ENCODE measurements at places on chromosomes 1 and 21. TPM values are rescaled to one million over a fixed set of nuclear protein-coding genes. Genes with fewer than 3 reads are reported as not detected.
A peak's percentile ranks its signal among the peaks of the same experiment; 100 is the strongest.

Gene RIPPLY3
- not detected for total RNA-seq

Gene NR5A2
- 37.1 TPM for total RNA-seq

Gene KRTAP15-1
- not detected for total RNA-seq

Gene PROK1
- total RNA-seq, result not detected

Gene S1PR1
- total RNA-seq, result 3.0 TPM

GRCh38 chr1:99655376-99655775 lies 9.5 kb downstream of the PALMD start:
- no peak for DNase-seq

DNA sequence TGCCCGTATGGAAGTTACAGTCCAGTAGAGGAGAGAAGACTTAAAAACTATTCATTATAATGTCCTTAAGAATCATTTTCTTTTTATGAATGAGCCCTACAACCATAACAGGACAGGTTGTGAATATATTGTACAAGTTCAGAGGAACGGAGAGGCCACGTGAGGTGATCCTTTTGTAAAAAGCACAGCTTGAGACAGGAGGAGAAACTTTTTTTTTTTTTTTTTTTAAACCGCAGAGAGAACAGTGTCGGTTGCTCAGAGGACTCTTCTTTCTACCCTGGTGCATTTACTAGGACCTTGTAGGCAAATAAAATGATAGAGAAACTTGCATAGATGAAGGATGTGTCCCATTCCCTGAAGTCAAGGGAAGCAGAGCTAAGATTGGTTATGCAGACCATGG lies 32.1 kb downstream of the DYRK1A start:
- DNase-seq, result no peak

DNA sequence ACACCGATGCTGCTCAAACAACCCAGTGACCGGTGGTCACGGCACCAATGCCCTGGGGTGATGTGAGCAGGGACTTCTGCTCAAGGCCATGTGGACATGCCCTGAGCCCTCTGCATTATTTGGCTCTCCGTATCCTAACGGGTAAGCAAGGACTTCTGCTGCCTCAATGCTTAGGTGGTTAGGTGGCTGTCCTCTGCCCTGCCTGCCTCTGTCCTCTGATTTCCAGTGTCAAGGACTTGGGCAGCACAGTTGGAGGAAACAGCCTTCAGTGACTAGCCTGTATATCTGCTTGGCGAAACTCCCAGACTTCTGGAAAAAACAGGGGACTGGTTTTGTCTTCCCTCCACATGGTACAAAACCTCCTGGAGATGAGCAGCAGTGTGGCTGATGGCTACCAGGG lies 34.5 kb downstream of the DNAJC11 start:
- peak; percentile 3 for DNase-seq

DNA sequence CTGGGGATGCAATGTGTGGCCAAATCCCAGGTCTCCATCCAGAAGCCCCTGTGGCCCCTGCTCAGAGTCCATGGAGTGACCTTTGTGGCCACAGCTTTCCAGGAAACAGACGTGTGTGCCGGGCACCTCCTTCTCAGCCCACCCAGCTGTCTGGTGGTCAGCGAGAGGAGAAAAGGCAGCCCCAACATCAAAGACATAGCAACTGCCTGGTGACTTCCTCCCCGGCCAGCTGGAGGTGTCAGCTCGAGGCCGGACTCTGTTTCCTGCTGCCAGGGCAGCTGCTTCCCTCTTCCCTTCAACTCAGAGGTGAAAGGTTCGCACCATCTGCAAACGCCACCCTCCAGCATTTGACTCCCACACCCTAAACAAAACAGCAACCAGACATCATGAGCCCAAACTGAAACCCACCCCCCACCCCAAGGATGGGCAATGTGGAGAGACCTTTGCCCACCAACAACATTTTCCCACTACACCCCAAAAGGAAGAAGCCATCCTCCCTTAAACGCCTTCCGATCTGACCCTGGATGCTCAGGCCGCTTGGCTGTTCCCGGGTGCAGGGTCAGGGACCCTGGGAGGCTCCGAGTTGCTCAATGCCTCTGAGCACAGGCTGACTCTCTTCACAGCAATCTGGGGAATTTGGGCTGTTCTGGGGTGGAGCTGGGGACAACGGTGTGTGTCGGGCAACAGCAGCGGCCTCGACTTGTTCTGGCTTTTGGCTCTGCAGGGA lies 162.3 kb downstream of the PSMG1 start:
- no peak for DNase-seq

DNA sequence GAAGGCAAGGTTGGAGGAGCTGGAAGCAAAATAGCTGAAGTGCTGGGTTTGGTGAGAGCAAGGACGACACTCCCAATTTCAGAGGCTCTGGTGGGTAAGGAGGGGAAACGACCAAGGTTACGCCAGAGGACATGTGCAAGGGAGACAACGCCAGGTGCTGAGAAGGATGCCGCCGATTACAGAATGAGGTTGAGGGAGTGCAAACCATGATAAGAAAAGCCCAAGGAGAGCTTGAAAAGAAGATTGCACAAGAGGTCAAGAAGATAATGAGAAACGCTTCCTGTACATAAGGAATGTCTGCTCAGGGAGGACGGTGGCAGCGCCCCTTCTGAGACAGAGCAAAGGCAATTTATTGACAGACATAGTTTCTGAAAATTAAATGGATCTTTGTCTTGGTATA lies 382.0 kb upstream of the PROX1 start:
- no peak for DNase-seq

DNA sequence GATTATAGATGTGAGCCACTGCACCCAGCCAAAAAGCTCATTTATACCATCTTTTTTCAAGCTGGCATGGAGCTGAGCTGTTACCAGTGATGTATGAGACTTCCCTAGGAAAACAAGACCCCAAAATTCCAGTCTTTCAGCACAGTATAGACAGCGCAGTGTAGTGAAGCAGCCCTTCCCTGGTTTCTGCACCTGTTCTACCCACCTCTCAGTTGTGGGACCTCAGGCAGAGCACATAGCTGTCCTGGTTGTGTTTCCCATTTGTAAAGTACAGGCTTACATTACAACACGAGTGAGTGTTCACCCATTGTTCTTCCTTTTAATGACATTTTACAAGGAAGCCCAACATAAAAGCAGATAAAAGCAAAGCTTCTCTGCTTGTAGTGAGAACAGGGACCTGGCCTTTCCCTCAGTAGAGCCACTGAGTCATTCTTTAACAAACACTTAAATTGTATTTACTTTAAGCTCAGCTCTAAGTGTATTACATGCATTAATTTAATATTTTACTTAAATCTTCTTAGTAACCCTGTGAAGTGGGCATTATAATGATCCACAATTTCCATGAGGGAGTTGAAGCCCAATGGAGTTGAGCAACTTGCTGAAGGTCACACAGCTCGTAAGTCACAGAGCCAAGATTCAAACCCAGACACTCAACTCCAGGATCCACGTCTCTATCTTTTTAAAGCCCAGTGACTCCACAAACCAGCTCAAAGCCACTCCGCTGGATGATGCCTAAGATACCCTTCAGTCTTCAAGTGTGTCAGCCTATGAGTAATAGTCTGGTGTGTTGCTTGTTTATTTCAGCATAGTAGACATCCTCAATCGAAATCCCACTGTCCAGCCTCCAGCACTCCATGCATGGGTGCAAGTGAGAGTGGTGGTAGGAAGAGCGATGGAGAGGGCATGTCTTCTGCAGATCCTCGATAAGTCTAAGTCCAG lies 40.5 kb upstream of the CAPZB start:
- no peak for DNase-seq

DNA sequence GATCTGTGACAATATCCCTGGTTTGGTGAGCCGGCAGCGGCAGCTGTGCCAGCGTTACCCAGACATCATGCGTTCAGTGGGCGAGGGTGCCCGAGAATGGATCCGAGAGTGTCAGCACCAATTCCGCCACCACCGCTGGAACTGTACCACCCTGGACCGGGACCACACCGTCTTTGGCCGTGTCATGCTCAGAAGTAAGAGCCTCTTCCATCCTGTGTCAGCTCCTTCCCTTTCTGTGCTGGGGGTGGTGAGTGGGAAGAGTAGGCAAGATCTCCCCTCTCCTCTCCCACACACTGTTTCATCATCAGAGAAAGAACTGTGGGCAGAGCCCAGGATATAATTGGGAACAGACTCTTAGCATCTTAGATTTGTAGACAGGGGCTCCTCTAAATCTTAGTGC lies 6.1 kb downstream of the WNT2B start:
- no peak for DNase-seq

DNA sequence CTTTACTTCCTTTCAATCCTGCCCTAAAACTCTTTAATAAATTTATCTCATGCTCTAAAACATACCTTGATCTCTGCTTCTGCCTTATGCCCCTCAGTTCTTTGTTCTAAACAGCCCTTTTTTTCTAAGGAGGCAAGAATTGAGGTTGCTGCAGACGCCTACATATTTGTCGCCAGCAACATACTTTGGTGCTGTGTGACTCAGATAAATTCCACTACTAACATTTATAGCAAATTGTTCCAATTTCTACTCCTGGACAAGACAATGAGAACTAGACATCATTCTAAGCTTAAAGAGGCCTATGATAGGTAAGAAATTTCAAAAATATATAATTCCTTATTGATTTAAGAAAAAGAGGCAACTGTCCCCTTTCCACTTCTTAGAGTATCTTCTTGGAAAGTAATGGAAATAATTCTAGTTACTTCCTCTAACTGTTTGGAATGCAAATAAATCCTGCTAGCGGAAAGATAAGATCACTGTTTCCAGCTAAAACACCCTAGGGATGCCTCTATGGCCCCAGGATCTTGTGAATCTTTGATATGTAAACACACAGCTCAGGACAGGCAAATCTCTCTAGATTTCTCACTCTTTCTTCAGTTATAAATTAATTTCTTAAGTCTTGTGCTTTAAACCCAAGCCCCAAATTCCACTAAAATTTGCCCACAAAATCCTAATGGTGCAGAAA lies 869.1 kb downstream of the KCNT2 start:
- DNase-seq, result no peak

DNA sequence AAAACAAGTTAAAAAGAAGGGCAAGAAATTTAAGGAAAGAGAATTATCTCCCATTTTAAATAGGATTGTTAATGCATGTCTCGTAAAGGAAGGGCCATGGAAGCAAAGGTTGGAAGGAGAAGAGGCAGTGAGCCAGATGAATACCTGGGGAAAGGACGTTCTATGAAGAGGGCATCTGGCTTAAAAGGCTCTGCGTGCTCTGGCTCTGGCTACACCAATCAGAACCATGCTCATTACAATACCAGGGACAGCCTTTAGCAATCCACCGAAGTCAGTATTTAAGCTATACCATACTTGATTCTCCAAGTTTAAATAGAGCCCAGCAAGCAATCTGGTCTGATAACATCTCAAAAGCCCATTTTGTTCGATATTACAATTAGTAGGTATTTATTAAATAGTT lies 58.5 kb upstream of the C1orf87 start:
- no peak for DNase-seq

GRCh38 chr1:219792337-219793021 lies 135.9 kb downstream of the SLC30A10 start:
- DNase-seq, result no peak

GRCh38 chr1:57620605-57621004 lies 196.7 kb upstream of the DAB1 start:
- no peak for DNase-seq

DNA sequence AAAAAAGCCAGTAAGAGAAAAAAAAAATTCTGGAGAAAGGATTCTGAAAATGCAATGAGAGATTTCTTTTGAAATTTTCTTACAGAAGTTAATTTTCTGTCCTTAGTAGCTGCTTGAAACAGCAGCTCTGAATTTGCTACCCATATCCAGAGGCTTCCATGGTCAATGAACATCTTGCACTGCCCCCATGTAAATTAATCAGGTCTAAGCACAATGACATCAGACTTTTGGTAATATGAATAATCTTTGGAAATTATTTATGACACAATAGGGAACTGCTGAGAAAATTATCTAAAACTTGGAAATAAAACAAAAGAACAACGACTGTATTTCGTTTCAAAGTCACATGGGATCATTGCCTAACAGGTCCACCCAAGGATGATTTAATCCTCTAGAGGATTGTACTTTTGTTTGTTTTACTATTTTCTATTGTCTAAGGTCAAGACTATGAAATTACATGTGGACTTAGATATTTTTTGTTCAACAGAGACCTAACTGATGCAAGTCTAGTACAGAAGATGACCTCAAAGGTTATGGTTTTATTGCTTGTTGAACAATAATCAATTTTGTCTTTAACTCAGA lies 312.1 kb downstream of the BACH1 start:
- no peak for DNase-seq

GRCh38 chr1:203046984-203047630 lies 20.8 kb downstream of the PPFIA4 start:
- DNase-seq, result no peak

DNA sequence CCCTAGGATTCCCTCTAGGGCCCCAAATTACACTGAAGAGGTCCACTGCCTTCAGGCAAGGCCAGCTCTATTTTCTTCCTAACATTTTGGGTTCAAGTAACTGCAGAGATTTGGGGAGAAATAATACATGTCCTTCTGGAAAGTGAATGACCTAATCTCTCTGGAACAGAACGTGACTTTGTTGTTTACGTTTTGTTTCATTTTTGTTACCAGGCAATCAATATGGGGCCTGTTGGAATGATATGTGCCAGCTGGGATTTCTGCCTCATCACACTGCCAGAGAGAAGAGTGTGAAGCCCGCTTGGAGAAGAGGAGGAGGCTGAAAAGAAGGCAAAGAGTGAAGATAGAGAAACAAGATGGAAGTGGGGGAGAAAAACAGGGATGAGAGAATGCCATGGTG lies 116.7 kb downstream of the FASLG start:
- no peak for DNase-seq

Data from Peyer's patch (tissue), 4 donors.